ENCODE measurements at places on chromosomes 5 and 9. TPM values are rescaled to one million over a fixed set of nuclear protein-coding genes. Genes with fewer than 3 reads are reported as not detected.

DNA sequence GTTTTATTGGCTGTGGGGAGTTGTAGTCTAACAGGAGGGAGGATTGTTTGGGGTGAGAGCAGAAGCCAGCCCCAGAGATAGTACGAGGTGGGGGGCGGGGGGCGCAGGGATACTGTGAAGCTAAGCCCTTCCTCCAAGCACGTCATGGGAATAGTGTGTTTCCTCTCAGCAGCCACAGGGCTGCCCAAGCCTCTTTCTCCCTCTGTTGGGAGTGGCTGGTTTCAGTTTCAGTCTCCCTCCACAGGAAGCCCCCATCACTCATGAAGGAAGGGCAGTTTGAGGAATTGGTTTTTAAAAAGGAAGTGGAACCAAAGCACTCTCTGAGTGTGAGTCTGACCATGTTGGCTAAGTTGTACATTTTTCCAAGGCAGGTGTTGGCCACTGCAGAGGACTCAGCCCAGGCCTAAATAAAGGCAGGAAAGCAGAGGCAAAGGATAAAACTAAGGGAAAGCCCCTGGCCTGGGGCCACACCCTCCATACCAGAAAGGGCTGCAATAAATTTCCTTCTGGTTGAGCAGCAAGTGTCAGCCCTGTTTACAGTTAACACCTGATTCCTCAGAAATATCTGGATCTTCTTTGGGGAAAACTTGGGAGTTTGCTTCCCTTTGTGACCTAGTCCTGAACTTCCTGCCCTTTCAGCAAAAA, 3.2 kb downstream of the RAB24 start:
- H3K27ac ChIP-seq, result peak overlapping the region; percentile 92
- H3K4me3 ChIP-seq, result peak overlapping the region; percentile 6
- H3K27me3 ChIP-seq, result no peaks in the 10 kb centered on the region
- no peak for DNase-seq

The CRAT gene
- 123 TPM for total RNA-seq

The FOXD4L6 gene
- total RNA-seq, result not detected

The TEX48 gene
- total RNA-seq, result not detected

The AGXT2 gene
- not detected for total RNA-seq

DNA sequence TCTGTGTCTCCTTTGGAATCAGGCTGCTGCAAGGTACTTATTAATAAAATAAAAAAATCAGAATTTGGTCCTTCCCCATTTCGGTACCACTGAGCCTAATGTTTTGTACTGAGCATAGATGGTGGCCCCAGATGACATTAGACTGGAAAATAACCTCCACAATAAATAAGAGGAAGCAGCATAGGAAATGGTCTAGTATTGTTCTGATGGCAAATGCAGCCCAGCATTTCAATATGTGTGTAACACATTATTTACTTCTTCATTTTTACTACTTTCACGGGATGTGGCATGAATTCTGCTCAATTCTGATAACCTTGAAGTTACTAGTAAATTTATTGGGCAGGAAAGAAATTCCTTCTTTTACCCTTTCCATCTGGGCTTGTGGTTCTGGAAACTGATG, 295.6 kb downstream of the ADGRV1 start:
- H3K4me1 ChIP-seq, result no peaks in the 10 kb centered on the region
- H3K27me3 ChIP-seq, result no peaks in the 10 kb centered on the region
- H3K27ac ChIP-seq, result no peak overlapping the region
- no peak overlapping the region for H3K4me3 ChIP-seq

DNA sequence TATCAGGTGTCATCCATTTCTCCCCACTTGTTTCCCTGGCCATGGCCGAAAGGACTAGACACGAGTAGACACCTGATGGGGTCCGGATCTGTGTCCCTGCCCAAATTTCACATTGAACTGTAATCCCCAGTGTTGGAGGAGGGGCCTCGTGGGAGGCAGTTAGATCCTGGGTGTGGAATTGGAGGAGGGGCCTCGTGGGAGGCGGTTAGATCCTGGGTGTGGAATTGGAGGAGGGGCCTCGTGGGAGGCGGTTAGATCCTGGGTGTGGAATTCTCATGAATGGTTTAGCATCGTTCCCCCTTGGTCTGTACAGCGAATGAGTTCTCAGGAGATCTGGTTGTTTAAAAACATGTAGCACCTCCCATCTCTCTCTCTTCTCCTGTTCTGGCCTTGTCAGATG, 165.8 kb downstream of the NR3C1 start:
- H3K36me3 ChIP-seq, result no peaks in the 10 kb centered on the region
- no peak for DNase-seq
- peaks cover 15% of the 10 kb centered on the region for H3K4me1 ChIP-seq
- H3K4me3 ChIP-seq, result no peak overlapping the region

The OLFML2A gene
- 11.6 TPM for total RNA-seq

The LCN9 gene
- not detected for total RNA-seq

The SERF1B gene
- total RNA-seq, result 20.5 TPM

DNA sequence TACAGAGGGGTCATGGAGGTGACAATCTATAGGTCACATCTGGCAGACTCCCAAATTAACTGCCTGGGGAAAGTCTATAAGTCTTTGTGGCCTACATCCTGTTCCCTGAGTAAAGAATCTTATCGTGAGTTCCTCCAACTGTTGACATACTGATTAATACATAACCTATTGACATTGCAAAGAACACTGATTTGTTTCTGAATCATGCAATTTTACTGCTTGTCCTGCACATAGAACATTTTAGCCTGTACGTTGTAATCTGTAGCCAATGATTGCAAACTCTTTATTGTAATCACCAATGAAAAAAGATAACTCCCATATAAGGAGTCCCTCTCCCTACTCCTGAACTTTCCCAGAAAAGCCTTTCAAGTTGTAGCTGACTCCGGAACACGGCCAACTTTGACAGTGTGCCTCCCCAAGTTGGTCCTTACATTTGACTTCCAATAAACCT, 18.8 kb upstream of the OR2K2 start:
- no peaks in the 10 kb centered on the region for H3K27me3 ChIP-seq
- no peak for DNase-seq
- H3K4me1 ChIP-seq, result no peaks in the 10 kb centered on the region
- H3K27ac ChIP-seq, result no peak overlapping the region

Measured in psoas muscle (tissue), 8 donors.